NCI-H510A (cell line): ENCODE measurements at places on chromosomes 4 and X.

DNA sequence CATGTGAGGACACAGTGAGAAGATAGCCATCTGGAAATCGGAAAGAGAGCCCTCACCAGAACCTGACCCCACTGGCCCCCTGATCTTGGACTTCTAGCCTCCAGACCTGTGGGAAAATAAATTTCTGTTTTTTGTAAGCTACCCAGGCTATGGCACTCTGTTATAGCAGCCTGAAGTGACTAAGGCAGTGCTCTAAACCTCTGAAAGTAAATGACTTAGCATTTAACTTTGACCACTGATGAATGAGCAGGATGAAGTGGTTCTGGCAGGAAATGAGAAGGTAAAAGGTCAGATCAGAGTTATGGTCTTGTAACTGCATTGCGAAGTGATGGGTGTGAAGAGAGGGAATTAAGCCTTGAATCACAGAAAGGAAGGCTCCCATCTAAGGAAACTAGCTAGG is 17.0 kb downstream of the GPAT3 start:
- no peak for DNase-seq

GRCh38 chr4:62028745-62029144 is 828.6 kb downstream of the ADGRL3 start:
- no peak for DNase-seq

DNA sequence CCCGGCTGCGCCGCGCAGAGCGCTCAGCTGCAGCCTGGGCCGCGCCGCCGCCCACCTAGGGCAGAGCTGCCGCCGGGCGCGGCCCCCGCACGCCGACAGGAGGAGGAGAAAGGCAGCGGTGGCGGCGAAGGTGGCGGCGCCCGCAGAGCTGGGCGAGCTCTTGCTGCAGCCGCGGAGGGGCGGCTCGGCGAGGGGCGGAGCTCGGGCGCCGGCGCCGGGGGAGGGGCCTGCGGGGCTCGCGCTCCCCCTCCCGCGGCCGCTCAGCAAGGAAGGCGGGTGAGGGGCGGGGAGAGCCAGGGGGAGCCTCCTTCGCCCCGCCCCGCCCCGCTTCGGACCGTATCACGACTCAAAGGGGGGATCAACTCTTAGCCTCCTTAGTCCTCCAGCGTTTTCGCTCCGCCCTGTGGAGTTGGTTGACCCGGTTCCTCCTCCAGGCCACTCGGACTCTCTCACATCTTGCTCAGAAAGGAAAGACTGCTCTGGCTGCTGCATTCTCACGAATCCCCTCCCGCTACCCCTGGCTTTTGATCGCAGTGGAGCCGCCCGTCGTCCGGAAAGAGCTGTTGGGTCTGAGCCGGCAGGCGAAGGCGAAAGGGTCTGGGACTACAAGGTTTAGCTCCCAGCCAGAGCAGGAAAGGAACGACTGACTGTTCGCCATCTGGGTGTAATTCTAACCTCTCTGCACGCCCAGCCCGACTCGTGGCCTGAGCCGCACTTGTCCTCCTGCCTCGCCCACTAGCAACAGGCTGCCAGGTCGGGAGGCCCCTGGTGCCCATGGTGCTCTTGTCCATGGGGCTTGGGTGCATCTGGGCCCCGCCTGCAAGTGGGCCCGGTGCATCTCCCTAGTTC is at the start of gene ATP8A1:
Gene ATP8A1, minus strand, starts transcription at position 162 of the 849 bp plus-strand sequence. CDS start 232 bp downstream, outside the sequence.
- DNase-seq, result peak; percentile 80

- no peak for DNase-seq
Measured at GRCh38 chrX:74061879-74062278, 242.1 kb upstream of the ZCCHC13 start.

- no peak for DNase-seq
Measured at GRCh38 chr4:80385397-80386280, 50.1 kb downstream of the CFAP299 start.

GRCh38 chr4:40515037-40515397 is 114.6 kb downstream of the RBM47 start:
- no peak for DNase-seq

GRCh38 chrX:47158131-47158530 is 13.1 kb downstream of the RBM10 start:
- no peak for DNase-seq

DNA sequence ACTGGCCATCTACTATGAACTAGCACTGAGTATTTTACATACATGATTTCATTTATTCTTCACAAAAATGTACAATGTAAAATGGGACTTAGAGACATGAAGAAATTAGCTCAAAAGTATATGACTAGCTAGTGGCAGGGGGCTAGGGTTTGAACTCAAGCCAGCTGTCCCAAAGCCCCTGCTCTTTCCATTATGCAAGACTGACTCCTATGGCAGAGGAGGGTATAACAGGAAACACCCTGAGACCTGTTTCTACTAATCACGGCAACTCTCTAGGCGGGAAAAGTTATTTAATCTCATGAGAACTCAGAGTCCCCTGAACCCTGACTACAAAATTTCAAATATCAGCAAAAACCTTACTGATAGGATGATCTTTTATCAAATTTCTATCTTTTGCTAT is 150.6 kb downstream of the PRDM5 start:
- no peak for DNase-seq

DNA sequence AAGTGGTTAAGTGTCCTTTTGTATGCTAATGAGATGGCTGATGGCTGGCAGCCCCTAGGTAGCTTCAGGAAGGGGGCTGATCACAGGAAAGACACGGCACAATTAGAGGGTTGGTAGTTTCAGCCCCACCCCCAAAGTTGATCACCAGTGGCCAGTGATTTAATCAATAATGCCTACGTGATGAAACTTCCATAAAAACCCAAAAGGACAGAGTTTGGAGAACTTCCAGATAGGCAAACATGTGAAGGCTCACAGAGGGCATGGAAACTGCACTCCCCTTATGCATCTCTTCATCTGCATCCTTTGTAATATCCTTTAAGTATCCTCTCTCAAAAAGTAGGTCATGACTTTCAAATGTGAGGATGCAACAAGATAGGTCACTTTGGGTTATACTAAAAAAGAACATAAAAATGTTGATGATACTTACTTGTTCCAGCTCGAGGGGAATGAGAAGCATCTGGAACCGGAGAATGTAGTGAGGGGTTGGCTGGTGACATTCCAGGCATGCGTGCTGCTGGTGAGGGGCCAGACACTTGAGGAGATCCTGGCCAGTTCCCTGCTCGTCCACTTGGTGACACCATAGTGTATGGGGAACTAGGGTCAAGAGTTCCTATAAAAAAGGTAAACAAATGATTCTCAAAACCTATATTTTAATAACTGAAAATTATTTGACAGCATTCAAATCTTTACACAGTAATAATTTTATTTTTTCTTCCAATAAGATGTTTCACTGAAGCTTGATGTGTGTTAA is 16.7 kb upstream of the CXorf38 start:
- DNase-seq, result no peak

- no peak for DNase-seq
Measured at GRCh38 chrX:69524781-69525363, 20.7 kb downstream of the NALF2 start.

DNA sequence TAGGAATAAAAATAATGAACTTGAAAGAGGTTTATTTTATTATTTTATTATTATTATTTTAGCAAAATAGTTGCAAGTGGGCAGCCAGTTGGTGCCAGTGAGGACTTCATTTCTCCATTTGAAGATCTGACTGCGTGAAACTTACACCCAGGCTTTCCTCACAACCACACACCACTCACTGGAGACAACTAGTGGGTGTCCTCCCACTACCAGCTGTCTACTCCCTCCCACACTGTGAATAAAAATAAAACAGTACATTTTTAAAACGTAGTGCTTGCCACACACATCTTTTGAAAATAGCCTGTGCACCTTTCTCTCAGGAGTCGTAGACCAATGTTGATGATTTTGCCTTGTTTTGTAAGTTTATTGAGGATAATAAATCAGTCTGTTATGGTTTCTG is 7.4 kb downstream of the FGF13 start:
- DNase-seq, result no peak

DNA sequence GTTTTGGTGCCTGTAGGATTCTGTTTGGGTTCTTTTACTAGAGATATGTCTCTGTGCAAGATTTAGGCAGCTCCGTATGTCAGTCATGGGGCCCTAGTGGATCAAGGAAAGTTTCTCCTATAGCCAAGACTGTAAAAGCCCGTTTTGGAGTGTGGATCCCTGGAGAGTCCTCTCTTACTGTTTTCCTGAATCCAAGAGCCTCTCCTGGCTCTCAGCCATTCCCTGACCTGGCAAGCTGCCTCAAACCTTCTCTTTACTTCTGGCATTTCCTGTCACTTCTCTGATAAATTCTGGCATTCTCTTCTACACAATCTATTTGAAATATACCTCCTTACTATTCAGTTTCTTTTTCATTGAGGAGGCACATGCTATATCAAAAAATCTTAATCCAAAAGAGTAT is 41.4 kb downstream of the DCAF12L2 start:
- DNase-seq, result no peak

DNA sequence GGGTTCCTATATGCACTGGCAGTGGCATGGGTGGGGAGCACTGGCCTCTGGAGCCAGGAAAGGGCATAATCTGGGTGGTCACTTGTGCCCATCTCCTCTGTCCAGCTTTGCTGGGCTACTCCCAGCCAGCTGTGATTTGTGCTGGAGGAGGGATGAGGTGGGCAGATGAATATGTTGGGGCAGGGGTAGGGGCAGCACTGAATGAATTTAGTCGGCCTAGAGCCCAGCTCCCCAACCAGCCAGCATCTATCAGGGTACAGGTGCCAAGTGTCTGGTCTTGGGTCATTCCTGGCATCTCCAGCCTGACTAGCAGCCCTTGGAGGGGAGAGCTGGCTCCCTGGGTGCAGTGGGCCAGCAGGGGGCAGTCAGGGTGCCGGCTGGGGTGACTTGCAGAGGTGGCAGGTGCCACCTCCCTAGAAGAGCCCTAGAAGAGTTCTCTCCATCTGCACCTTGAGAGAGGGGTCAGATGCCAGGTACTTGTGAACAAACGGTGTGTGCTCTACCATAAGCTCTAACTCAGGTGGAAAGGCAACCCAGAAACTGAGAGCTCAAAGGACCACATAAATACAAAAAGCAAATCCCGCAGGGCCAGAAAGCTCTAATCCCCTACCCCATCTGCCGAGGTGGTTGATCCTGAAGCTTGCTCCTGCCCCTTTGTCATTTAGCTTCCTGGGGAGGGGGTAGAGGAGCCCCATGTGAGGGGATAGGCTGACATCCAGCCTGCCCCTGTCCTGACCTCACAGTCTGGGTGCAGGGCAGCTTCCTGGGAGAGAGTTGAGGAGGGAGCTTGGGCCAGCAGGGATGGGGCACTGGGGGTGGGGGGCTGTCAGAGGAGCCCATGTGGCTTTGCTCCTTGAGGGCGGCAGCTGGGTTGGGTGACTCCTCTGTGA is 2.2 kb downstream of the SORCS2 start:
- no peak for DNase-seq

DNA sequence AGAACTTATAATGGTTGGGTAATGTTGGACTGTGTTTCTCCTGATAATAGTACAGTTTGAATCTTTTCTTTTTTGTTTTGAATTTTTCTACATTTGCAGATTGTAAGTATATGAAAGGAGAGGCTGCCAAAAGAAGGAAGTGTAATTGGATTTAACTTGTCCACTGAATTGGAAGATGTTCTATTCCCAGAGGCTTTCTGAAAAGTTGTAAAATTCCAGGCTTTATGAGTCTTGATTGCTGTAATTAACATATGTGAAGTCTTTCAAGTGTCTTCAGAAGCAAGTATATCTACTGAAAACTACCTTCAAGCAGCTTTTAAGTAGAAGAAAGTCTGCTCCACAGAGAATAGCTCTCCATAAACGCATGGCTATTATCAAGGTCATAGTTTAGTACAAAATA is 2456.4 kb downstream of the PCDH7 start:
- DNase-seq, result no peak

- no peak for DNase-seq
Measured at GRCh38 chr4:75495476-75495875, 18.7 kb downstream of the RCHY1 start.

- no peak for DNase-seq
Measured at GRCh38 chr4:81628489-81628888, 156.8 kb upstream of the RASGEF1B start.

- no peak for DNase-seq
Measured at GRCh38 chrX:132763528-132763927, 194.9 kb downstream of the HS6ST2 start.

- no peak for DNase-seq
Measured at GRCh38 chrX:1392376-1393068, 609 bp upstream of the SLC25A6 start.

DNA sequence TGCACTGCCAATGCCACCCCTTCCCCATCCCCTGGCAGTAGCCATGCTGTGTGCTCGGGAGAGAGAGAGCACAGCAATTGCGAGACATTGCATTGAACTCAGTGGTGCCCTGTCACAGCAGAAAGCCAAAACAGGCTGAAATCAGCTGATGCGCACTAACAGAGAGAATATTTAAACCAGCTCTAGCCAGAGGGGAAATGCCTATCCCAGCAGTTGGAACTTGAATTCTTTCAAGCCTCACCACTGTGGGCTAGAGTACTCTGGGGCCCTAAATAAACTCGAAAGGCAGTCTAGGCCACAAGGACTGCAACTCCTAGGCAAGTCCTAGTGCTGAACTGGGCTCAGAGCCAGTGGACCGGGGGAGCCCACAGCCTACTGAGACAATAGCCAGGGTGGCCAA is 17.7 kb upstream of the RP2 start:
- no peak for DNase-seq

DNA sequence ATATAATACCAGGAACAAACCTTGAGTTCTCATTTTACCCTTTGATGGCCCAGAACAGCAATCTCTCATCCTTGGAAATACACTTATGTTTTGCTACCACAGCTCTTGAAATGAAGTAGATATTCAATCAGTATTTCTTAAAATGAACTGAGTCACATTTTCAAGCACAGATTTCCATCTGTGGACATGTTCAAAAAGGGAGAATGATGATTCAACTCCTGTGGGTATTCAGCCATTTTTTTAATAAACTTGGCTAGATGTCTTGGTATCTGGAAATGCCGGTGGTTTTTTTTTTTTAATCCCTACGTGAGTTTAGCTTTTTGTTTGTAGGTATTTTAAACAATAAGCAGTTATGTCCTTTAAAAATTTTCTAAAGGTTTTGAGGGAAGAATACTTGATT is 64.2 kb upstream of the TRPC5OS start:
- no peak for DNase-seq

DNA sequence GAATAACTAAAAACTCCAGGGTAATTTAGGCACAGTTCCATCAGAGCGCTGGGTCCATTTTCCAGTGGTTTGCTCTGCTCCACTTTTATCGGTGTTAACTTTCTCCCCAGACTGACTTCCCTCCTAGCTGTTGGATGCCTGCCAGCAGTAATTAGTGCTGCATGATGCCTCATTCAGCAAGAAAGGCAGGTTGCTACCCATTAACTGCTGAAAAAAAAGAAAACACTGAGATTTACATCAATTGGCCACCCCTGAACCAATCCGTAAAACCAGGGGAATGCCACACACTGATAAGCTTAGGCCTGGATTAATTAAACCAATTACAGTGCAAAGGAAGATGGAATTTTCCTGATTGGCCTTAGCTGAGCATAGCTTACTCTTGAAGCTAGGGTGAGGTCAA is 182.4 kb upstream of the CXXC4 start:
- peak; percentile 0 for DNase-seq

DNA sequence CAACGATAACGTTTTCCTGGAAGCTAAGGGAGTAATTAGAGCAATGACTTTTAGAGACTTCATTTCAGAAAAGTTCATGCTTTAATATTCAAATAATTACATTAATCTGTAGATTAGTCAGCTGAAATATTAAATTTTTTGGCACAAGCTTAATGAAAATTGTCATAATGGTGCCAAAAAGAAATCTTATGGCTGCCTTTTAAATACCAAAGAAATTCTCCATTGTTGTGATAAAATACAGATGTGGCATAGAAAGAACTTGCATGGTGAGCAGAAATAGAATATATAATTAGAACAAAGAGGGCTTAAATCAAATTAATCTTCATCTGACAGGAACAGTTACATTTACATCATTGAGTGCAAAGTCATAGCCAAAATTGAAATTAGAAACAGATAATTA is 263.5 kb downstream of the AFF2 start:
- DNase-seq, result no peak

GRCh38 chrX:150062292-150063137 is 124.2 kb upstream of the EOLA2 start:
- peak; percentile 1 for DNase-seq
